ENCODE measurements at places on chromosomes 3 and 15. TPM values are rescaled to one million over a fixed set of nuclear protein-coding genes. Genes with fewer than 3 reads are reported as not detected.

CFAP100 gene
- total RNA-seq, result not detected

KNG1 gene
- total RNA-seq, result 0.13 TPM

SNAP23 gene
- total RNA-seq, result 28.1 TPM

FXR1 gene
- 415 TPM for total RNA-seq

IL17RB gene
- total RNA-seq, result 0.93 TPM

ITPKA gene
- 0.35 TPM for total RNA-seq

KBTBD12 gene
- total RNA-seq, result 18.2 TPM

CDV3 gene
- total RNA-seq, result 116 TPM

- DNase-seq, result no peak
Observed at GRCh38 chr3:59043391-59043790, 6.4 kb downstream of the CFAP20DC start.

DNA sequence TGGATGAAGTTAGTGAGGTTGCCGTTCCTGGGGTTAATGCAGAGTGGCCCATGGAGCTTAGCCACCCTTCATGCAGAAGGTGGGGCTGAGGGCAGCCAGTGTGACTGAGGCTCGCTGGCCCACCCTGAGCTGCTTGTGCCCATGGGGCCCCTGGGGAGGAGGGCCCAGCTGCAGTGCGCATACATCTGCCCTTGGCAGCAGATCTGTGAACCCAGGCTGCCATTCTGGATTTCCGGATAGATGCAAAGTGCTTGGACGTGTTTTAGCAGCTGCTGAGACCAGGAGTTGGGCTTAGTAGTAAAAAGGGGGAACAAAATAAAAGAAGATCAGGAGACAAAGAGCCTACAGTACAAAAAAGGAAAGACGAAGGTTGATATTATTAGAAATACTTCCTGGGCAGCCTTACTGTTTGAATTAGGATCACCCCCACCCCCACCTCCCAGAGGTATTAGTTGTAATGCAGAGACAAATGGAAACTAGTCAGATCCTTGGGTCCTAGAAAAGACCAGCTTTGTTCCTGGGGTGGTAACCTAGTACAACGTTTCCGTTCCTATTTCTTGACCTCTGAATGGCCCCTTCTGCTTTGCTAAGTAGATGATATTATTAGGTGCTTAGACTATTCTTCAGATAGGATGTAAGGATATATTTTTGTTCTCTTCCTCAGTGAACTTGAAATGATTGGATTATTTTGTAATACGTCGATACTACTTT lies 70.2 kb downstream of the IGF1R start:
- DNase-seq, result peak; percentile 64

- DNase-seq, result peak; percentile 66
Observed at GRCh38 chr3:172522871-172523818, at the start of gene TNFSF10. TSS of gene TNFSF10 (minus strand) at chr3:172523430. CDS start at chr3:172523384, 46 bp downstream.

GRCh38 chr15:37574985-37575384 lies 359.5 kb upstream of the TMCO5A start:
- DNase-seq, result no peak

DNA sequence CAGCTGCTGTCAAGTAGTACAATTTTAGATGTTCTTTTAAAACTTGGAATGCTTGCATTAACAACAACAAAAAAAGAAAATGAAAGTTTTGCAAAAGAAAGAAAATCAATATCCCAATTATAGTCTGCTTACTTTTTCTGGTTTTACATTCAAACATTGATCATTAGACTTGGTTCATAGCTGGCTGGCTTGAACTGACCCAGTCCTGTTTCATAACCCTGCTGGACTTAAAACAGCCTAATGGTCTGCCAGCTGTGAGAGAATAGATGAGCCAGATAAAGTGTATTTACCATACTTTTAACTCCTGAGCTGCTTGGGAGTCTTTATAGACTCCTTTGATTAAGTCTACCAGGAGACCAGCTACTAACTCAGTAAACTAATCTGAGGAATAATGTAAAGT lies 59.2 kb downstream of the PIAS1 start:
- peak; percentile 34 for DNase-seq

GRCh38 chr15:33746203-33746602 lies 222.1 kb upstream of the CHRM5 start:
- no peak for DNase-seq

GRCh38 chr15:54605556-54605955 lies 591.2 kb downstream of the RSL24D1 start:
- DNase-seq, result no peak

- peak; percentile 38 for DNase-seq
Observed at GRCh38 chr3:6282918-6283317, 578.0 kb upstream of the GRM7 start.

- no peak for DNase-seq
Observed at GRCh38 chr3:124676236-124676635, 54.0 kb upstream of the UMPS start.

- DNase-seq, result no peak
Observed at GRCh38 chr3:35528728-35529127, 110.6 kb upstream of the ARPP21 start.

DNA sequence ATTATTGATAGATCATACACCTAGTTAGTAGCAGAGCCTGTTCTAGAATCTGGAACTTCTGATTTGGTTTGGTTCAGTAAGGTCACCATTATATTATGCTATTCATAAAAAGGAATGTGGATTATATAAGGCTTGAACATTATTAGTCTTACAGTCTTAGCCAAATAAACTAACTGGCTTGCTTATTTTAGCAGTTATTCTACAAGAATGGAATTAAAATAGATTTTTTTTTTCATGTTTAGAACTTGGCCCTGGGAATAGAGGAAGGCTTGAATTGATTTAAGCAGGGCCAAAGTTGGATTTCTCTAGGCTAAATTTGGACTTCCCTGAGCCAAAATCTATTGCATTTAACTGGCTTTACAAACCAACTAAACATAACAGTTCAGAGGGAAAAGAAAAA lies 24.4 kb downstream of the DTWD1 start:
- peak; percentile 74 for DNase-seq

DNA sequence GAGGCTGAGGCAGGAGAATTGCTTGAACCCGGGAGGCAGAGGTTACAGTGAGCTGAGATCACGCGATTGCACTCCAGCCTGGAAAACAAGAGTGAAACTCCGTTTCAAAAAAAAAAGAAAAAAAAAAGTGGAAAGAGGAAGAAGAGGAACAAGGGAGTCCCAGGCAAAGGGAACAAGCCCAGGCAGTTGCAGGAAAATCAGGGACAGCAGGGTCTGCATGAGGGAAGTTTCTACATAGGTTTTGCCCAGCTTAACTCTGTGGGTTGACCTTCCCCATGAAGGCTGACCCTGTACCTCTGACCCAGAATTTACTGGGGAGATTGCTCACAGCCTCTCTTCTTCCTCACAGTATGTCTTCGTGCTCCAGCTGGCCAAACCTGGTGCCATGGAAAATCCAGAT lies 12.3 kb downstream of the RBP1 start:
- DNase-seq, result no peak

DNA sequence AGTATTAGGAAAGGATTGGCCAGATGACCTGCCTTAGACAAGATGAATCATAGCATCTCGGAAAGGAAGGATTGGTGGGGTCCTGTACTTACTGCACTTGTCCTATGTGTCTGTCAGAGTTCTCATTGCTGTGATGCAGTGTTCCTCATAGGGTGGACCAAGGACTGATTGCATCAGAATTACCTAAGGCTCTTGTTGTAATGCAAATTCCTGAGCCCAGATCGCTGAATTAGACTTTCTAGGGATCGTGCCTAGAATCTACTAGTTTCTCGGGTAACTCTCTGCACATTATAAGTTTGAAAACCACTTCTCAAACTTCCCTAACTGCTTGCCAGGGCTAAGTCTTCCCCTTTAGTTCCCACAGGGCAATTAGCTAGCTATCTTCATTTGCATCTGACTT lies 74.9 kb upstream of the SKOR1 start:
- DNase-seq, result no peak

- peak; percentile 75 for DNase-seq
Observed at GRCh38 chr15:74616366-74616939, 817 bp downstream of the CLK3 start.

GRCh38 chr15:46956456-46956855 lies 760.8 kb upstream of the SEMA6D start:
- no peak for DNase-seq

- DNase-seq, result no peak
Observed at GRCh38 chr3:148615382-148615781, 82.3 kb upstream of the AGTR1 start.

- DNase-seq, result peak; percentile 92
Observed at GRCh38 chr15:95958382-95958781, 372.1 kb upstream of the NR2F2 start.

Measured in muscle of leg (tissue), 16 donors.